ENCODE measurements at places on chromosomes 5 and 9. TPM values are rescaled to one million over a fixed set of nuclear protein-coding genes. Genes with fewer than 3 reads are reported as not detected.

Gene AGXT2
- polyA plus RNA-seq = 0.25 TPM

Gene PCDHGB1
- 0.92 TPM for polyA plus RNA-seq

Gene ARL14EPL
- polyA plus RNA-seq = 0.21 TPM

Gene SLC35D2
- polyA plus RNA-seq = 18.4 TPM

Gene C9orf43
- 109 TPM for polyA plus RNA-seq

Gene LCN6
- 7.8 TPM for polyA plus RNA-seq

Gene ACOT12
- 0.44 TPM for polyA plus RNA-seq

DNA sequence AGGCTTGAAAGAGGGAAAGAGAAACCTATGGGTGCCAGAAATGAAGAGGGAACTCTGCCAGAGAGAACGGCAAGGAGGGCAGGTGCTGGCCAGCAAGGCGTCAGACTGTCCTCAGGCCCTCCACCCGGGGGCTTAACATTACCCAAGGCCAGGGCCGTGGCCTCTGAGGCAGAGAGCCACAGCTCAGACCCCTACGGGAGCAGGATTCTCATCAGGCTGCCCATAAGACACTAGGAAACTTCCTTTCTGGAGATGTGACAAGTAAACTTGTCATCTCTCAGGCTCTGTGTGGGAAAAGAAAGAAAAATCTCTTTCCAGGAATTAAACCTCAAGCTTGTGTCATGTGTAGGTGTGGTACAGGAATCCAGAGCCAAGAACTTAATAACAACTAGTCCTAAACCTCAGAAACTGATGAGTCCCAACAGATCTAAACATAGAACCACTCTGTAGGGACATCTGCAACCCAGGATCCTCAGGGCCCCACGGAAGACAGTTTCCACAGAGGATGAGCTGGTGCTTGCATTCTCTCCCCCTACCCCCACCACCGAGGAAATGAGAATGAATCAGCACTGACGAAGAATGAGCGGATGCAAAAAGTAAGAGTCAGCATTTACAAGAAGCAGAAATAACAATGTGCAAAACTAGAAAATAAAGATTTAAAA, 74.3 kb downstream of the DCP2 start:
- DNase-seq = no peak

- no peak for DNase-seq
These were observed 15.9 kb upstream of the FGF1 start for GRCh38 chr5:142701673-142702311.

DNA sequence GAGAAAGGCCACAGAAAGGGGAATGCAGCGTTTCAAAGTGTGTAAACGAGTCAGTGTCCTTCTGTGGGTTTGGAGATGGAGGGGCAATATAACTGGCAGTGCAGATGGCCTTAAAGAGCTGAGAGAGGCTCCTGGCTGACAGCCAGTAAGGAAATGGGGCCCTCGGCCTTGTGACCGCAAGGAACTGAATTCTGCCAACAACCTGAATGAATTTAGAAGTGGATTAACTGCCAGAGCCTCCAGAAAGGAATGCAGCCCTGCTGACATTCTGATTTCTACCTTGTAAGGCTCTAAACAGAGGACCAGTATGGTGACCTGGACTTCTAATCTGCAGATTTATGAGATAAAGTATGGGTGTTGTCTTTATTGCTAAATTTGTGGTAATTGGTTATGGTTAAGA, 17.5 kb upstream of the NREP start:
- DNase-seq = no peak

DNA sequence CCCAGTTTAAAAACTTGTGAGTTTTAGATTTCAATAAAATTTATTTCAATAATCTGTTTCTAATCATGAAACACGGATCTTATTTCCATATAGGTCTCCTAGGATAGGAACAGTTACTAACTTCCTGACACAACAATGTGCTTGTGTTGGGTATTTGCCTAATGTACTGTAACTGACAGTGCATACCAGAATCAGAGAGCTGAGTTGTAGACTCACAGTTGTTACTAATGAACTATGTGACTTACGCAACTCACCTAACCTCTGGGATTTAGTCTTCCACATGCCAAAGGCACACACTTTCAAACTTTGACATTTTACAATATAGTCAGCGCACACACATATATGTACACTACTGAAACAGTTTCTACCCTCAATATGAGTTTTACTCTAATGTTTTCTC, 77.7 kb downstream of the HOMER1 start:
- DNase-seq = no peak

- DNase-seq = no peak
These were observed 60.2 kb upstream of the DMAC1 start for GRCh38 chr9:7859701-7860334.

- DNase-seq = no peak
These were observed 74.1 kb upstream of the PIK3R1 start for GRCh38 chr5:68141494-68141893.

DNA sequence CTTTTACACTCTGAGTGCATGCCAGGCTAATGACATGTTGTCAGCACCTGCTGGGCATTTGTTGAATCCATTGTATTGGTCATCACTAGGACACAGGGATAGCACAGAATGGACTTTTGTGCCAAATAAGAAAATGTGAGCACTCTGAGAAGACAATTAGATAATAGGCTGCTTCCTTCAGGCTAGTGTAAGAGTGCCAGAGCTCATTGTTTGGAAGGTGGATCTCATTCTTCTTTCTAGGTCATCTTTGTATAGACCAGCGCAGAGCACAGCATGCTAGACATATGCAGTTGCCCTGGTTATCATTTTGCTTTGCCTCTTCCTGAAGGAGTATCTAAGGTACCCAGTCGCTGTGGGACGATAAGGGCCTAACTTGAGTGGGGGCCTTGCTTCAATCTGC, 493.4 kb upstream of the COX7C start:
- DNase-seq = no peak

GRCh38 chr5:124551939-124552279, 194.5 kb downstream of the ZNF608 start:
- no peak for DNase-seq

DNA sequence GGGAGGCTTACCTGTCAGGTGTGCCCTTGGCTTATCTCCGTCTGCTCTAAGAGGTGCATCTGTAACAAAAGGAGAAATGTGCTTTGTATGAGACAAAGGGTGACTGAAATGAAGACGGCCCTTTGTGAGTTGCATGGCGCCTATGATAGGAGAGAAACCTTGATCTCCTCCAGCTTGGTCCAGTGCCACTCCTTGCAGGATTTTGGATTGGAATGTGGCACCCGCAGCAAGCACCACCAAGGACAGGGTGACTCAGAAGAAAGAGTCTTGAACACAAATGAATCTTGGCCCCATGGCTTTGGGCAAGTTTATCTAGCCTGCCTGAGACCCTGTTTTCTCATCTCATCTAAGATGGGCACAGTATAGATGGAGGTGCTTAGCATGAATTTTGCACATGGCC, 13.4 kb downstream of the TNFSF15 start:
- no peak for DNase-seq

- DNase-seq = peak; percentile 39
These were observed 27.6 kb upstream of the DUSP1 start for GRCh38 chr5:172798422-172799215.

- DNase-seq = no peak
These were observed 28.5 kb upstream of the QSOX2 start for GRCh38 chr9:136273921-136274785.
